ENCODE measurements at places on chromosomes 12 and 14. TPM values are rescaled to one million over a fixed set of nuclear protein-coding genes. Genes with fewer than 3 reads are reported as not detected.

INSM2 gene
- total RNA-seq: not detected

MRPL42 gene
- total RNA-seq: 60.6 TPM

TMEM30B gene
- 0.86 TPM for total RNA-seq

DIO2 gene
- 18.7 TPM for total RNA-seq

NDUFB1 gene
- total RNA-seq: 122 TPM

ADCY4 gene
- 3.3 TPM for total RNA-seq

BMP4 gene
- total RNA-seq: 20.0 TPM

LMNTD1 gene
- total RNA-seq: 0.63 TPM

PLEKHD1 gene
- 0.07 TPM for total RNA-seq

CLEC4C gene
- not detected for total RNA-seq

SLC39A9 gene
- total RNA-seq: 139 TPM

GPR137C gene
- 0.33 TPM for total RNA-seq

ART4 gene
- 6.1 TPM for total RNA-seq

NUMB gene
- 32.2 TPM for total RNA-seq

KRT80 gene
- 0.65 TPM for total RNA-seq

SLC25A47 gene
- 0.07 TPM for total RNA-seq

PTCSC3 gene
- total RNA-seq: not detected

CPNE6 gene
- not detected for total RNA-seq

NFATC4 gene
- total RNA-seq: 76.4 TPM

ESRRB gene
- not detected for total RNA-seq

TAS2R31 gene
- total RNA-seq: 3.7 TPM

DPF3 gene
- 9.3 TPM for total RNA-seq

OVCH1 gene
- 0.07 TPM for total RNA-seq

MIA2 gene
- total RNA-seq: 12.0 TPM

LTBP2 gene
- 517 TPM for total RNA-seq

ETFBKMT gene
- total RNA-seq: 3.3 TPM

PACS2 gene
- total RNA-seq: 101 TPM

IFI27 gene
- 10.9 TPM for total RNA-seq

KRT71 gene
- not detected for total RNA-seq

C3AR1 gene
- 0.07 TPM for total RNA-seq

RNU6-7 gene
- total RNA-seq: not detected

LRRC10 gene
- total RNA-seq: not detected
